Fibroblast of lung (primary cell): ENCODE measurements at places on chromosomes 2 and 18. TPM values are rescaled to one million over a fixed set of nuclear protein-coding genes. Genes with fewer than 3 reads are reported as not detected.

CFAP221 gene
- 0.26 TPM in 1 of 2 replicates, not detected in the other for total RNA-seq

LHCGR gene
- not detected in 2 replicates for total RNA-seq

CDH2 gene
- total RNA-seq: 2.0 and 8.7 TPM in 2 replicates

TUBA3E gene
- total RNA-seq: not detected in 2 replicates

DNA sequence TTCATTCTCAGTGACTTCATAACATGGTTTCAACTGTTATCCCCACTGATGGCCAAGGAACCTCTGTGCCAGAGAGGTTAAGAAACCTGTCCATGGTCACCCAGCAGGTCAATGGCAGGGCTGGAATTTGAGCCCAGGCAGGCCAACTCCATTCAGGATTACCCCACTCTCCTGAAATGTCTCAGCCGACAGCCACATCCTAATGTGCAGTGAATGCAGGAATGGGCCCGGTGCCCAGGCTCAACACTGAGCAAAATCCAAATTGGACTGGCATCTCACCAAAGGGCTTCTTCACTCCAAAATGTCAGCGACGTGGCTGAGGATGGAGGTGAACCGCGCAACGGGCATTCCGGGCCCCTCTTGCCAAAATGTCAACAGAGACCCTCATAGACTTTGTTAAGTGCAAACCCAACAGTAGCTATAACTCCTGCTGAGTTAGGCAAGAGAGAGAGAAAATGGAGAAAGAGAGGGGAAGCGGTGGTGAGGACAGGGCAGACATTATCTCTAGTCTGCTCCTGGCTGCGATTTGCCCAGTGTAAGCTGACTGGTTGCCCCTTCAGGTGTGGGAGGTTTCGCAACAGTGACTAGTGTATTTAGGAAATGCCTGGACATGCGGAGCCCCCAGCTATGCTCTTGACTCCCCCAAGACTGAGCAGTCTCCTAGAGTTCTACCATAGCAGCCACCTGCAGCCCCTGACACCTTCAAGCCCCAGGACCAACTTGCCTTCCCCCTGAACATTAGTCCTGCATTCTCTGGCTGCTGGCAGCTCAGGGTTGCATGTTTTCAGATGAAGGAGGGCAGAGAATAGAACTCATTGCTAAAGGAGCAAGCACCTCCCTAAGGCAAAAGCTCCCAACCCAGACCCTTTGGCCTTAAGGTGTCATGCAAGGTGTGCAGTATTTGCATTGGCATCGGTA lies 167.7 kb downstream of the ANAPC1 start:
- peaks cover 2% of the 10 kb centered on the region for H3K27me3 ChIP-seq
- H3K27ac ChIP-seq: no peak overlapping the region
- no peaks in the 10 kb centered on the region for H3K36me3 ChIP-seq
- DNase-seq: peak; percentile 43

GRCh38 chr2:106296182-106296815 lies 102.2 kb upstream of the UXS1 start:
- no peak for DNase-seq
- H3K4me1 ChIP-seq: no peaks in the 10 kb centered on the region
- no peak overlapping the region for H3K27ac ChIP-seq

- DNase-seq: no peak
- H3K36me3 ChIP-seq: no peaks in the 10 kb centered on the region
- H3K4me3 ChIP-seq: no peak overlapping the region
- no peaks in the 10 kb centered on the region for H3K4me1 ChIP-seq
- no peak overlapping the region for H3K27ac ChIP-seq
- no peaks in the 10 kb centered on the region for H3K27me3 ChIP-seq
Observed at GRCh38 chr2:95292623-95293260, 4.4 kb upstream of the KCNIP3 start.

GRCh38 chr18:40606996-40607395 lies 1348.0 kb upstream of the PIK3C3 start:
- H3K4me3 ChIP-seq: no peak overlapping the region
- H3K27me3 ChIP-seq: no peaks in the 10 kb centered on the region
- no peaks in the 10 kb centered on the region for H3K4me1 ChIP-seq
- H3K27ac ChIP-seq: no peak overlapping the region
- H3K36me3 ChIP-seq: no peaks in the 10 kb centered on the region

GRCh38 chr2:201855356-201855755 lies 49.0 kb downstream of the CDK15 start:
- peak overlapping the region; percentile 83 for H3K27ac ChIP-seq
- H3K4me3 ChIP-seq: no peak overlapping the region
- peaks cover 36% of the 10 kb centered on the region for H3K4me1 ChIP-seq

GRCh38 chr18:22280453-22280750 lies 111.0 kb downstream of the GATA6 start:
- DNase-seq: no peak
- H3K36me3 ChIP-seq: no peaks in the 10 kb centered on the region
- H3K4me1 ChIP-seq: peaks cover 9% of the 10 kb centered on the region
- H3K27ac ChIP-seq: no peak overlapping the region

DNA sequence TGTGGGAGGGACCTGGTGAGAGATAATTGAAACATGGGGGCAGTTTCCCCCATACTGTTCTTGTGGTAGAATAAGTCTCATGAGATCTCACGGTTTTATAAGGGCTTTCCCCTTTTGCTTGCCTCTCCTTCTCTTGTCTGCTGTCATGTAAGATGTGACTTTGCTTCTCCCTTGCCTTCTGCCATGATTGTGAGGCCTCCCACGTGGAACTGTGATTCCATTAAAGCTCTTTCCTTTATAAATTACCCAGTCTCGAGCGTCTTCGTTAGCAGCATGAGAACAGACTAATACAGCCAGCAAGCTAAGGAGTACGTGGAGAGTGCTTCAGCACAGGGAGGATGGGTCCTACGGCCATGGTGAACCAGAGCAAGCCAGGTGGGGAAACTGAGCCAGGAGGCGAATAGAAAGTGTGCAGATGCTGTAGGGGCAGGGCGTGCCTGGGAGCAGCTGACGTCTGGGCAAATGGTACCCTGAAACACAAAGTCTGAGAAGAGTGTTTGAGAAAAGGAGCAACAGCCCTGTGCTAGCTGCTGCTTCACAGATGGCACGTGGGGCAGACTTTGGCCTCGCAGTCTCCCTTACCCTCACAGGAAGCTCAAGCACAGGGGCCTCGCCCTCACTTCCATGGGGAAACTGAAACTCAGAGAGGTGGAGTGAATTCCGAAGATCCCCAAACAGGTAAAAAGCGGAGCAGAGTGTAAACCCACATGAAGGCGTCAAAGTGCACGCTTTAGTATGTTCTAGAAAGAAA lies 64.2 kb downstream of the MYT1L start:
- no peak overlapping the region for H3K27ac ChIP-seq
- H3K36me3 ChIP-seq: no peaks in the 10 kb centered on the region
- no peak overlapping the region for H3K4me3 ChIP-seq

- no peak overlapping the region for H3K27ac ChIP-seq
- no peak for DNase-seq
- H3K4me1 ChIP-seq: peaks cover 26% of the 10 kb centered on the region
- H3K4me3 ChIP-seq: no peak overlapping the region
- no peaks in the 10 kb centered on the region for H3K27me3 ChIP-seq
Observed at GRCh38 chr2:238172439-238172838, 13.7 kb downstream of the ERFE start.

- H3K4me1 ChIP-seq: no peaks in the 10 kb centered on the region
- no peaks in the 10 kb centered on the region for H3K36me3 ChIP-seq
- H3K4me3 ChIP-seq: no peak overlapping the region
Observed at GRCh38 chr18:5142131-5142530, 54.9 kb downstream of the AKAIN1 start.

- H3K4me1 ChIP-seq: no peaks in the 10 kb centered on the region
- no peaks in the 10 kb centered on the region for H3K36me3 ChIP-seq
Observed at GRCh38 chr18:2547477-2548087, 23.7 kb downstream of the METTL4 start.

- H3K36me3 ChIP-seq: no peaks in the 10 kb centered on the region
- DNase-seq: no peak
- H3K4me1 ChIP-seq: no peaks in the 10 kb centered on the region
- no peak overlapping the region for H3K4me3 ChIP-seq
Observed at GRCh38 chr2:73028841-73029240, 42.7 kb downstream of the SFXN5 start.

- H3K4me3 ChIP-seq: no peak overlapping the region
- no peaks in the 10 kb centered on the region for H3K27me3 ChIP-seq
- H3K4me1 ChIP-seq: peaks cover 16% of the 10 kb centered on the region
- no peak for DNase-seq
- H3K27ac ChIP-seq: no peak overlapping the region
Observed at GRCh38 chr2:31241625-31242270, 7.8 kb downstream of the EHD3 start.

DNA sequence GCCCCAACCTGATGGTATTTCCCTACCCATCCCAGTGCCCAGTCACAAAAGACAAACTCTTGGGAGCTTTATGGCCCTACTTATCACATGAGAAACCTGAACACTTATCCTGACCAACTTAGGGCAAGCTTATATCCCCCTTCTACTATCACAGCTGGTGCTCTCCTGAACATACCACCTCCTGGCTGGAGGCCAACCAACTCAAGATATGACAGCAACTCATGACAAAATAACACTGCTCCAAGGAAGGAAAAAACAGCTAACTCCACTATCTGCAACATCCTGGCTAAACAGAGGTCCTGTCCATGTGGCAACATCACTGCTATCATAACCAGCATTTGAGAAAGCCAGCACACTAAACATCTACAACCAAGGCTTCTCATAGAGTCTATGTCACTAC lies 20.9 kb upstream of the CLASP1 start:
- DNase-seq: no peak
- H3K4me3 ChIP-seq: no peak overlapping the region
- no peaks in the 10 kb centered on the region for H3K36me3 ChIP-seq
- H3K27ac ChIP-seq: no peak overlapping the region
- no peaks in the 10 kb centered on the region for H3K27me3 ChIP-seq

DNA sequence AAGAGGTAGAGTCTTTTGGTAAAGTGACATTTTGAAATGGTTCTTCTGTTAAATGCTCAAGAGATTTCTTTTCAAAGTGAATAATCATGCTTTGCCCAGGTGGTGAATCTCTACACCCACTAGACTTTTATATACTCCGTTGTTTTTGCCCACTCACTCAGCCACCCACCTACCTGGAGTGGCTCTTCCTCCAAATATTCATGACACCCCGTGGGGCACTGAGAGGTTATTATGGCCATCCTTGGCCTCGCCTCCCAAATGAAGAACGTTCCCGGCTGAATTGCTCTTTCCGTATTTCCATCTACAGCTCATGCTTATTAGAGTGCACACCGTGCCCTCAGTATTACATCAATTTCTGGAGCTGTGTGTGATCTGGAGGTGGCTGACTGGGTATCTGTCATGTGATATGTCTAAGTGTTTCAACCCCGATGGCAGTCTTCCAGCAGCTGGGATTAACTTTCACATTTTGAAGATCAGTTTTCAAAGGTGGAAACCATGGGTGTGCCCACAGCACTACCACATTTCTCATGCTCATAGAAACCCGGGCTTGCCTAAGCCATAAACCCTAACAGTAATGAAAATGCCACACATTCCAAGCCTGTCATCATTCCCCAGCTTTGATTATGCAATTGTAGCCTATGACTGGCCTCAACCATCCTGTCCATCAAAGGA lies 406.6 kb upstream of the MMADHC start:
- H3K27ac ChIP-seq: no peak overlapping the region
- H3K36me3 ChIP-seq: no peaks in the 10 kb centered on the region
- DNase-seq: peak; percentile 61
- peaks cover 3% of the 10 kb centered on the region for H3K4me1 ChIP-seq
- H3K4me3 ChIP-seq: no peak overlapping the region
- no peaks in the 10 kb centered on the region for H3K27me3 ChIP-seq

DNA sequence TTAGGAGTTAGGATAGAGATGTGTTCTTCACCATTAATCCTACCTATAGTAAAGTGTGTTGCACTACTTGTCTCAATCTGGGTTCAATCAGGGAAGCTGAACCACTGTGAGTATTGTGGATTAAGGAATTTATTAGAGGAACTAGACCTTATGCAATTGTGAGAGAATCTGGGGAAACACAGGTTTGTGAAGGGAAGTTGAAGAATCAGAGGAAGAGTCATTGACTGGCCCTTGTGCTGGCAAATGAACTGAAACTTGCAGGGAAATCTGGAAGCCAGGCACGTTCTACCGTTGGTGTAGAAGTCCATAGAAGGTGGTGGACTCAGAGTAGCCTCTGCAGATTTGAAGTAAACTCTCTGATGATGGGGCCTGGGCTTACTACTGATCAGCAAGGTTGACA lies 44.7 kb upstream of the HK2 start:
- no peak for DNase-seq
- H3K27me3 ChIP-seq: peaks cover 7% of the 10 kb centered on the region
- no peaks in the 10 kb centered on the region for H3K4me1 ChIP-seq
- H3K36me3 ChIP-seq: no peaks in the 10 kb centered on the region

- DNase-seq: no peak
- no peak overlapping the region for H3K27ac ChIP-seq
- H3K4me3 ChIP-seq: no peak overlapping the region
- no peaks in the 10 kb centered on the region for H3K36me3 ChIP-seq
- H3K27me3 ChIP-seq: no peaks in the 10 kb centered on the region
Observed at GRCh38 chr2:57615855-57616556, 430.6 kb upstream of the VRK2 start.

DNA sequence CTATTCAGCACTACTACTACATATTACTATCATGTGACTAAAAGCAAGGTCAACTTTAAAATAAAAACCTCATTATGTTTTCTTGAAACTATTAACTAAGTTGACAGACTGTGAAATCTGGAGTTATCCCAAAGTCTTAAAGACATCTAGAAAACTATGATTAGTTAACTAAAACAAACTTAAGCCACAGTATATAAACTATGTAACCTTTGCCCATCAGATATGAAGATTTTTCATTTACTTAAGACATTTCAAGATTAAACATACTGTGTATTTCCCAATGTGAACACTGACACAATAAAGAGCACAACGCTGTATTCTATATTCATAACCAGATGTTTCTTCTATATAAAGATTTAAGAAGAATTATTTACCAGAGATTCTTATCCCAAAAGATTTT lies 33.5 kb upstream of the CACNB4 start:
- H3K27ac ChIP-seq: no peak overlapping the region
- H3K36me3 ChIP-seq: no peaks in the 10 kb centered on the region
- peak; percentile 85 for DNase-seq

DNA sequence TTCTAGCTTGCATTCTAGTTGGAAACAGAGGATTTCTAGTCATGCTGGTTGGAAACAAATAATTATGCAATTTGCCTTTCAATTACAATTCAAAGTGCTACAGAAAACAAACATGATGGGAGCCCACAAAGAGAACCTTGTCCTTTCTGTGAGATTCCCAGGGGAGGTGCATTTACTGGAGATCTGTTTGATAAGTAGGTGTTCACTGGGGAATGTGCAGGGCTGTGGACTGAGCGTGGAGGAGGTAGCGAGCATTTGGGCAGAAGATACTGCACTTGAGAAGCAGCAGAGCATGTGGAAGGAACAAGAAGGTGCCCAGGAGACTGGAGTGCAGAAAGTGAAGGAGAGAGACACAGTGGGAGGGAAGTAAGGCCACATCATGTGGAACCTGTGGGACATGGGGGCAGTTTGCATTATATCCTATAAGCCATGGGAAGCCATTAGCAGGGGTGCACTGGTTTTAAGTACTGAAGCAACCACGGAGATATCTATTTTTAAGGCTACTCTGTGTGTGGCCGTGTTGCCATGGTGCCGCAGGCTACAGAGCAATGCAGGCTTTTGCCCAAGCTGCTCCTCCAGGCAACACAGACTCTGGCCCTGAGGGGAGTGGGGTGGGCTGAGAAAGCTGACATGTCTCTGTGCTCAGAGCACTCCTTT lies 154.0 kb downstream of the ANTXR1 start:
- no peaks in the 10 kb centered on the region for H3K36me3 ChIP-seq
- no peak for DNase-seq
- H3K27ac ChIP-seq: no peak overlapping the region
- peaks cover 22% of the 10 kb centered on the region for H3K4me1 ChIP-seq
- no peaks in the 10 kb centered on the region for H3K27me3 ChIP-seq
